ENCODE measurements at places on chromosomes 4 and X.

DNA sequence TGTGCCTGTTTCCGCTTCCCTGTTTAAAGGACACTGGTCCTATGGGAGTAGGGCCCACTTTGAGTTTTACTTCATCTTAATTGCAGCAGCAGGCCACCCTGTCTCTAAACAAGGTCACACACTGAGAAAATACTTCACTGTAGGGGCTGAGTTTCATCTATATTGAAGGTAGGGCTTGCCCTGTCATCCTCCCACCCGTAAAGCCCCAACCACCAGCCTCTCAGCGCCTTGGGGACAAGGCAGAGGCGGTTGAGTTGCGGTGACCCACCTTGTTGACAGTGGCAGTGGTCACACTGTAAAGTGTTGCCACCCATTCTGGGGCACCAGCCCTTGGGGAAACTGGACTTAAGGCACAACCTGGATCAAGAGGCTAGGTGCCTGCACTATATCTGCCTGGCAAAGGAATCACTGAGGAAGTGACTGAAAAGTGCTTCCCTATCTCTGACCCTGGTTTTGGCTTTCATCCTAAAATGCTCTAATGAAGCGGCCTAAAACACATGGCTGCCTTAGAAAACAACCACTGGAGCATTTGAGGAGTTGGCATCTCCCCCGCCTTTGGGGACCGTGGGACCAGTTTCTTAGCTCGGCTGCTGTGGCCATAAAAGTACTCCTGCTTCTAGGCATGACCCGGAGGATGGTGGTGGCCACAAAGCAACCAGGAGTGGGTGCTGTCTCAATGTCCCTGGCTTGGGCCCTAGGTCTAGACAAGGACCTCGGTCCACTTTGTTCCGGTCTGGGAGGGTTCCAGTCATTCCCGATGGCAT is 7.8 kb upstream of the WDR1 start:
- DNase-seq: no peak

DNA sequence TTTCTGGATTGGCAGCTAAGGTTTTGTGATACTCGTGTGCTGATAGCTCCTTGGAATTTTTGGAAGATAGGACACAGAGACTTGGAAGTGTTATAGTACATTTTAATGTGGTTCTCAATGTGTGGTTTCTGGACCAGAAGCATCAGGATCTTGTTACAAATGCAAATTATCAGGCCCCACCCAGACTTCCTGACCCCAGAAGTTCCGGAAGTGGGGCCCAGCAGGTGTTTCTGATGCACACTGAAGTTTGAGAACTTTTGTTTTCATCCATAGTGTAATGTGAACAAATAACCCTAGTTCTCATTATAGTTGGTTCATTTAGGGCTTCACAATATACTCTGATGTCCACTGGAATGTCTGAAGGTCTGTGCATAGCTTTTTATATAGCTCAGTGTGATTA is 49.6 kb downstream of the LAMP2 start:
- DNase-seq: no peak

DNA sequence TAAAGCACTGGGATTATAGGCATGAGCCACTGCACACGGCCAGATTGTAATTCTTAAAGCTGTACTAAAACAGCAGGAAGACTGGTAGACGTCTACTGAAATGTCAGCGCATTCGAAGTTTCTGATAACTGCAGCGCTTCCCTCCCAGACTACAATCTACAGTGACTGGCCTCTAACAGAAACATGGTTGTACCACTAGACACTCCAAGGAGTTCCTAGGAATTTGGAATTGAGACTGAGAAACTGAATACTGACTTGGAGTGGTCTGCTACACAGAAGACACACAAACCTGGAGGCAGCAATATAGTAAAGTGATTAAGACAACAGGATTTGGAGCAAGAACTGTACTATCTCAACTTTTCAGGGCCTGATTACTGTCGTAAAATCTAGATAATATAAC is 937 bp downstream of the HELQ start:
- no peak for DNase-seq

DNA sequence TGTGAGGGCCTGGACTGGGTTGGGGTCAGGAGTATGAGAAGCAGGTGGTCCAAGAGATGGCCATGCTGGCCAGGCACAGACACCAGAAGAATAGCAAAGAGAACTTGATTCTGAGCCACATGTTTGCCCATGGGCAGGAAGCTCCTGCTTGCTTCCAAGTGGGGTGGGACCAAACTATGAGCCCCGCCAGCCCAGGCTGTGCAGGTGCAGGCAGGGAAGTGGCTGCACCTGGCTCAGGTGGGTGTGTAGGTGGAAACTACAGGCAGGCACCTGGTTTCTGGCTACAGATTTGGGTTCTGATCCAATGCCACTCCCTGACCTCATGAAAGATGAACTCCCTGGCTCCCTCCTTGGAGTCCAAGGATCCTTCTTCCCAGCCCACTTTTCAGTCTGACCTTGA is 207.9 kb upstream of the KLF3 start:
- DNase-seq: no peak

GRCh38 chrX:73964579-73964978 is 339.4 kb upstream of the ZCCHC13 start:
- DNase-seq: no peak

GRCh38 chr4:127604949-127605709 is 27.6 kb upstream of the INTU start:
- DNase-seq: no peak

DNA sequence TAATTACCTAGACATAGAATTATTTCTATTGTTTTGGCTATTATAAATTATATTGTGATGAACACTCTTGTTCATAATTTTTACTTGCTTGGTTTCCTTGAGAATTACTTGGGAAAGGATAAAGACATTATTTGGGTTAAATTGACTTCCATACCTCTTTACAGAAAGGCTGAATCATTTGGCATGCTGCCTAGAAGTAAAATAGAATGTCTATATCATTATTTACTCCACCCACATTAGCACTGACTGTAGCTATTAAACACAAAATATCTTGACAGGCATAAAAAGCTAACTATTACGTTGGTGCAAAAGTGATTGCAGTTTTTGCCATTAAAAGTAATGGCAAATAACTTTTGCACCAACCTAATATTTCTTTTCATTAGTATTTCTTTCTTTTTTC is 29.7 kb upstream of the ADH6 start:
- no peak for DNase-seq

DNA sequence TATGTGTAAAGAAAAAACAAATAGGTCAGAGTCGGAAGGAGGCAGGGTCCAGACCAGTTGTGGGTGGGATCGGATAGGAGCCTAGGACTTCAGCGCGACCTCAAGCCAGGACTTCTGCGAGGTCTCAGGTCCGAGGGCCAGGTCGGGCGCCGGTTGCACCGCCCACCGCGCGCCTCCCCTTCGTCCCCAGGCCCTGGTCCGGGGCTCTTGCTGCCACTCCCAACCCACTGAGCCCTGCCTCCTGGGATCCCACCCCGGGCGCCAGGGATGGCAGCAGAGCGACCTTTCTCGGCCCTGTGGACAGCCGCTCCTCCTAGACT is 12.3 kb downstream of the PITX2 start:
- DNase-seq: no peak

GRCh38 chrX:46637938-46638337 is 64.4 kb downstream of the CHST7 start:
- DNase-seq: no peak

DNA sequence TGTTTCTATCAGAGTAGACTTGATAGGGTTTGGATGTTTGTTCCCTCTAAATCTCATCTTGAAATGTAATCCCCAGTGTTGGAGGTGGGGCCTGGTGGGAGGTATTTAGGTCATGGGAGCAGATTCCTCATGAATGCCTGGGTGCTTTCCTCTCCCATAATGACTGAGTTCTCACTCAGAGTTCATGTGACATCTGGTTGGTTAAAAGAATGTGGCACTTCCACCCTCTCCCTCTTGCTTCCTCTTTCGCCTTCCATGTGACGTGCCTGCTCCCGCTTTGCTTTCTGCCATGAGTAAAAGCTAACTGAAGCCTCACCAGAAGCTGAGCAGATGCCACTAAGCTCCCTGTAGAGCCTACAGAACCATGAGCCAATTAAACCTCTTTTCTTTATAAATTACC is 47.3 kb upstream of the SRPX start:
- DNase-seq: no peak

DNA sequence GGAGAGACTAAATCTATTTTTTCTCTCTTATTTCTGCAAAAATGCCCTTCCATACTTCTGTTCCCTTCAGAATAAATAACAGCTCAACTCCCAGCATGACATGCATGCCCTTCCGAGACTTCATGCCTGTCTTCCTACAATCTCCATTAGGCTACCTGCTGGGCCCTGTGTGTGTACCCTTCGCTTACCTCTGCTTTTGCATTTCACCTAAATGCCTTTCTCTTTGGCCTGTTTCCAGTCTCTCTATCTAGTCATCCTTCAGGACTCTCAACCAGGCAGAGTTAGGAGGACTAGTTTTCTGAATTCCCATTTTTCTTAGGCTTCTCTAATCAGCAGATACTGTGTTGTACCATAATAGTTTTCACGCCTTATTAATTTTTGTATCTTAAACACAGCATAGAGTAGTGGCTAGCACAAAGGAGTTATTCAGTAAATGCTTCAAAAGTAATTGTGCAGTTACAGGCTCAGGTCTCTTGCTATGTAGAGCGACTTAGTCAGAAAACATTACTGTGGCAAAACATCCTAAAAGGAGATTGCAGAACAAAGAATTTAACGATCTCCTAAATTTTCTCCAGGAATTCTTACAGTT is 20.5 kb downstream of the SEPTIN11 start:
- DNase-seq: no peak

GRCh38 chr4:127708985-127709384 is 21.2 kb upstream of the SLC25A31 start:
- no peak for DNase-seq

DNA sequence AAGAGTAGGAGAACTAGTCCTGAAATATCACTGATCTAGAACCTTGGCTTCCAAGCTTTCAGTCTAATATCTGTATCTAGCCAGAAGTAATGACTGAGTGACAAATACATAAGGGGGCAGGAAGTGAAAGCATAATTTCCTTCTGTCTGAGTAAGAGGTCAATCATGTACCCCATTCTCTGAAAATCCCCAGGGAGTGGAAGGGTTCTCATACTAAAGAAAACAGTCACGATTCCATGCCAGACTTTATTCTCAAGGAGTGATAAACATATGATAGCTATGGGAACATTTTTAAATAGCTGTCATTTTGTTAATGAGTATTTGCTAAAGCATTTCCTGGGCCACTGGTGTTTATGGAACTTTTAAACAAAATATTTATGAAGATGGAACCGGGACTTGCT is 308.5 kb downstream of the ARHGAP24 start:
- no peak for DNase-seq

DNA sequence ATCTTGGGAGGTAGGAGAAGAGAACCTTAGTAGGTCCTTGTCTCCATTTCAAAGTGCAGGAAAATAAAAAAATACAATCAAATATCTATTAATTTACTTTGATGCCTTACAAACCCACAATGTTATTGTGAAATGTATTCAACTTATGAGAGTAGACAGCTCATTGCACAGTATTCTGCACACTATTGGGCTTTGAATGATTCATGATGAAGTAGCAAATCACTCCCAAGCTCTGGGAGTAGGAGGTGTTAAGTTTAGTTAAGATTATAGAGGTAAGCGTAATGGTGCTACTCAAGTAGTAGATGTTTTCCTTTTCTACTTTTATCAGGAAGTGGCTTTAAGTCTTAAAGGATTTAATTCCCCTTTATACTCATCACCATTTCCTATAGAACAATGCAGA is 32.8 kb upstream of the TMPRSS11A start:
- DNase-seq: no peak

DNA sequence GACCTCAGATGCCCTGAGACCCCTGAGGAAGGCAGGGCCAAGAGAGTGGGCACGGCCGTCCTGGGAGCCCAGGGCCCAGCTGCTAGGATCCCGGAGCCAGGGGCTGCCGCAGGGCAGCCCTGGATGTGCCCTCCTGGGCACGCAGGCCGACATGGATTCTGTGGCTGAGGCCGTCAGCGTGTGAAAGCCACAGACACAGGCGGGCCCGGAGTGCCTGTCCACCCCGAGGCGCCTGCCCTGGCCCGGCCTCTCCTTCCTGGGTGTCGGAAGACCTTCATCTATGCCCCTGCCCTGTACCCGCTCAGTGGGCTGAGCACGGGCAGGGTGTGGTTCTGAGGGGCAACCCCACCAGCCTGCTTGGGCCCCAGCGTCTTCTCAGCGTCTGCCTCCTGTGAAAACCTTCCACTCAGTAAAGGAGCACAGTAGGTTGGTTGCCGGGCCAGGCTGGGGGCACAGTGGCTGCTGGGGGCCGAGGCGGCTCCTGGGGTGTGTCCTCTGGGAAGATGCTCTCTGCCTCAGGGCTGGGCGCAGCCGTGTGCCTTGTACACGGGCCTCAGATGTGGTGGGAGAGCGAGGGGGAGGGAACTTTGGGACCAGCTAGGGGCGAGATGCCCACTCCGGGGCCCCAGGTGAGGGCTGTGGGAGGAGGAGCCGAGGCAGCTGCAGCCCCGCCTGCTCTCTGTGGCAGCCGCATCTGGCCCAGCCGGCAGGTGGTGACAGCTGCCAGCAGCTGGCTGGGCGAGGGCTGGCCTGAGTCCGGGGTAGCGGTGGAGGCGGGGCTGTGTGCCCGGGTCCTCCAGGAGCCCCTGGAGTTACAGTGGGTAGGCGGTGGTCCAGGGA is 20.8 kb downstream of the FGFRL1 start:
- DNase-seq: no peak

DNA sequence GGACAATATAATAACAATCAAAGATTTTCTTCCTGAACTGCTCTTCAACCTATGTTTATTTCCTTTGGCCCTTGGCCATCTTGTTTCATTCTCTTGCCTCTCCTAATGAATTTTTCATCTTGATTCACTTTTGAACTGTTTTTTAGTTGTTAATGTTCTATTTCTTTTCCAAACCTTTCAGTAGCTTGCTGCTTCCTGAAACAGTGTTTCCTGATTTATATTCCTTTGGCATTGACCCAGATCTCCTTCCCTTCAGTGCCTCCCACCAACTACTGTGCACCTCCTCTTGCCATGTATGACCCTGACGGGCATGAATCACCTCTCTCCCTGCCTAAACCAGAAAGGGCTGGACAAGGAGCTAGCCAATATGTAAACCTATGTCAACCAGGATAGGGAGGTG is 25.6 kb upstream of the SPP1 start:
- no peak for DNase-seq

GRCh38 chr4:10694151-10694827 is 9.7 kb upstream of the CLNK start:
- DNase-seq: no peak

DNA sequence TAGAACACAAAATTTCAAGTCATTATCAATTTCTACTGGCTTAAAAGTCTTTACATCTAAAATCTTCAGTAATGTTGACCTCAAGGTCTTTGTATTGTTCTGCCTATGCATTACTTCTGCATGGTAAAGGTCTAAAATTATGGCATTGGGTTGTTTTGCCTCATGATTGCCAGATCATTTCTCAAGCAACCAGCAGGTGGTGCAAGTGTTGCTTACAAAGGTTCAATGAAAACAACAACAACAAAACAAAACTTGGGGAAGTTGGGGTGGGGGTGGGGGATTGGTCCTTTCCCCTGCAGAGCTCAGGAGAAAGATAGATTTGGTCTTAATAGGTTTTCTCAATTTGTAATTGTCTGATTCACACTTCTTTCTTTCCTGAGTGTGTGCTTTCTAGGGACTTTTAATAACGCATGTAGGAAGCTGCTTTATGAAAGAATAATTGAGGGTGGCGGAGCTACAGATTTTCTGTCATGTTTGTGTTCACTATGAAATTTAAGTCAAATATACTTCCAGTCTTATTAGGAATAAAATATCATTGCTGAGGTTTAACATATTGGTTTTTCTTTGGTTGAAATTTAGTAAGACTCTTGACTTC is 145.1 kb downstream of the COL4A5 start:
- DNase-seq: no peak

- no peak for DNase-seq
Observed at GRCh38 chr4:70504733-70505132, 13.6 kb upstream of the AMTN start.
